Stimulated activated CD4-positive, alpha-beta T cell treated with anti-CD3 and anti-CD28 coated beads, Interleukin-1b, Interleukin-23, amount 100 ng/mL, for 24 hours (primary cell): ENCODE measurements at places on chromosomes 1 and 21.

DNA sequence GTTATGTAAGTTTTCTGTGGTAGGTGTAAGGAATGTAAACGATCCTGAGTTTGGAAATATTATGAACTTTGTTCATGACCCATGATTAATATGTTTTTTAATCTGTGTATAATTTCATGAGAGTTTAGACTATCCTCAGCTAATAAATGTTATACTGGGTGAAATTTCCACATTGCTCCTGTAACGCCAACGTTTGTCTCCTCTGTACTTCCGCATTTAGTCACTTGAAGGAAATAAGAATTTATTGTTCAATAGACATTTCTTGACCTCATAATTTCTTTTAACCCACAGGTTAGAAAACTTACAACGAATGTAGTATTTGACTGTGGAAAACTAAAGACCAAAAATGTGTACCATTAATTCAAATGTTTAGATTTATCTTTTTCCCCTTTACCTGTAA lies 876 bp downstream of the KCNJ15 start:
- DNase-seq = no peak

DNA sequence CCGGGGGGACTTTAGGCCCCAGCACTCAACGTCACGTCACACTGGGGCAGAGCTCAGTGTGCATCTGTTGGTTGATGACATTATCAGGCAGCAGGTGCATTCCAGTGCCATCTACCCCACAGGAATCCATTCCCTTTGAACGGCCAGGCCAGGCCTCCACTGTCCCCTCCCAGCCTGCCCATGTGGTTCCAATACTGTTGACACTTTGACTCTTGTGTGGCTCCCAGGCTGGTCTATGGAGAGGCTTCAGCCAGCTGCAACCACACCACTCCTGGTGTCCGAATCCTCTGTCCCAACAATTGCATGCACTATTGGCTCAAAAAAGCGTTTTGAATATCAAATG lies 92.0 kb upstream of the SIM2 start:
- DNase-seq = no peak

DNA sequence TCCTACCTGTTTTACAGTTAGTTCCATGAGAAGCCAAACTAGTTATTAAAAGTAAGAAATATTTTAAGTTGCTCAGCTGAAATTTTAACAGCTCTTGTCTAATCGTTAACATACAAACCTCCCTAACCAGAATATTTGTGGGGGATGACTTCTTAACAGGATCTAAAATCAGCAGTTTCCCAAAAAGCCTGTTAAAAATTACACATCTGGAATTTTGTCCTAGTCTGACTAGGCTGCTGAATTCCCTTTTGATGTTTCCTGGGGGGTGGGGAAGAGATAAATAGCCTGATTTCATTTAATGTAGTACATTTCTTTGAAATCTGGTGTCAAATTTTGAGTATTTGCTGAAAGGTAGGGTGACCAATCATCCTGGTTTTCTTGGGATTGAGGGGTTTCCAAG lies 78.8 kb upstream of the ARHGAP29 start:
- DNase-seq = no peak

GRCh38 chr1:226402739-226403165 lies 5.1 kb downstream of the PARP1 start:
- DNase-seq = no peak

GRCh38 chr1:42933610-42934491 lies 24.8 kb downstream of the SLC2A1 start:
- DNase-seq = no peak

- DNase-seq = no peak
These were observed 501.8 kb downstream of the LMO4 start for GRCh38 chr1:87830432-87830978.

DNA sequence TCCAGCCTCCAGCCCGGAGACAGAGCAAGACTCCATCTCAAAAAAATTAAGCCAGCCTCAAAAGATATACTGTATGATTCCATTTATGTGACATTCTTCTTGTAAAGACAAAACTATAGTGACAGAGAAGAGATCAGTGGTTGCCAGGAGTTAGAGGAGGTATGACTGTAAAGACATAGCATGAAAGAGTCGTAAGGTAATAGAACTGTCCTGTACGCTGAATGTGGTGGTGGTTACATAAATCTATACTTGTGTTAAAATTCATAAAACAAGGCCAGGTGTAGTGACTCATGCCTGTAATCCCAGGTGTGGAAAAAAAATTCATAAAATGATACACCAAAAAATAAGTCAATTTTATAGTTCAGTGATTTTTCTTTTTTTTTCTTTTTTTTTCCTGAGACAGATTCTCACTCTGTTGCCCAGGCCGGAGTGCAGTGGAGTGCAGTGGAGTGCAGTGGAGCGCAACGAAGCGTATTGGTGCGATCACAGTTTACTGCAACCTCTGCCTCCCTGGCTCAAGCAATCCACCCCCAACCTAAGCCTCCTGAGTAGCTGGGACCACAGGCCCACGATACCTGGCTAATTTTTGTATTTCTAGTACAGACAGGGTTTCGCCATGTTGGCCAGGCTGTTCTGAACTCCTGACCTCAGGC lies 84.9 kb upstream of the CXADR start:
- no peak for DNase-seq

GRCh38 chr1:12728391-12728790 lies 12.5 kb downstream of the AADACL3 start:
- no peak for DNase-seq

DNA sequence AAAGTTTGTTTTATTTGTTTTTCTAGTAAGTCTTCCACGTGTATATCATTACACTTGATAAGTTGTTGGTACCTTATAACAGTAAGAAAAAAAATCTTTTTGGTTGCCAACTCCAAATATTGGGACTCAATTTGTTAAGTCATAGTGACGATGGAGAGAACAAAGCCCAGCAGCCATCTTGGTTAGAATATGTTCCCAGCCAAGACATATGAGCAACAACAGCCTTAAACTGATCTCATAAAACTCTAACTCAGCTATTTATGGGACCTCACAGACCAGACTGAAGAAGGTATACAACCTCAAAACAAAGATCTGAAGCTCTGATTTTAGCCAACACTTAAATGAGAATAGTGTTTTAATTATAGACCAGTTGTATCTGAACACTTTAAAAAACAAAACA lies 281.3 kb downstream of the VAV3 start:
- no peak for DNase-seq

GRCh38 chr1:66283622-66284041 lies 250.3 kb upstream of the SGIP1 start:
- DNase-seq = no peak

- DNase-seq = no peak
These were observed 91.3 kb downstream of the CATSPERE start for GRCh38 chr1:244552336-244552735.

- no peak for DNase-seq
These were observed 15.3 kb upstream of the PADI1 start for GRCh38 chr1:17189632-17189990.

DNA sequence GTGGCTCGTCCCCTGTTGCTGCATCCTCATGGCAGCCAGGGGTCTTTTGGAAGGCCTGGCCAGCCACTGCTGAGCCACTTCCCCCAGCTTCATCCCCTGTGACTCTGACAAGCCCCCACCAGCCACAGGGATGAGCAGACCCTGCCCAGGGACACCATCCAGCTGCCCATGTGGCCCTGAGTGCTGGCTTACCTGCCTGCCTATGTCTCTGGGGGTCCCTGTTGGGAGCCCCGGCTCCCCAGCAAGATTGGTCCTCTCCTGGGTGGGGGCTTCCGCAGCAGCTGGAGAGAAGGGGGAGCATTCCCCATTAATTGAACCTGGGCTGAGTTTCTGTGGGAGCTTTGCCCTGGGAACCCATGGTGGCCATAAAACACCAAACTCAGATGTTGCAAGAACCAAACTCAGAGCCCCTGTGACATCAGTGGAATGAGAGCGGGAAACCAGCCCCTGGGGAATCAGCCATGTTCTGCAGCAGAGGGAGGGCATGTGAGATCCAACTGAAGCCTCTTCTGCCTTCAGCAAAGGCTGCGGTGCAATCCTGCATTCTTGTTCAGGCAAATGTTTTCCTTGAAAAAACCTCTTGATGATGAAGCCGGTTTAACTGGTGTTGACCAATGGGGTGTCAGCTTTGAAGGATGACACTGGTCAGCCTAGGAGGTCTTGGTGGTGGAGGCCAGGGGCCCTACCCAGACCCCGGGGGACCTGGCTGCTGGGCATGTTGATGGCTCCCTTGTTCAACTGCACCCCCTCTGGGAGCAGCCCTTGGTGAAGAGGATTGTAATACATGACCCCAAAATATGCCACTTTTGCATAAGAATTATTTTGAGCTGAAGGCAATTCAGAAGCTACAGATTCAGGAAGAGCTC lies 28.3 kb upstream of the COL18A1 start:
- DNase-seq = no peak
